NCI-H2227 treated with DMSO at 0.1 percent for 48 hours (cell line): ENCODE measurements at places on chromosomes 3 and 15.

DNA sequence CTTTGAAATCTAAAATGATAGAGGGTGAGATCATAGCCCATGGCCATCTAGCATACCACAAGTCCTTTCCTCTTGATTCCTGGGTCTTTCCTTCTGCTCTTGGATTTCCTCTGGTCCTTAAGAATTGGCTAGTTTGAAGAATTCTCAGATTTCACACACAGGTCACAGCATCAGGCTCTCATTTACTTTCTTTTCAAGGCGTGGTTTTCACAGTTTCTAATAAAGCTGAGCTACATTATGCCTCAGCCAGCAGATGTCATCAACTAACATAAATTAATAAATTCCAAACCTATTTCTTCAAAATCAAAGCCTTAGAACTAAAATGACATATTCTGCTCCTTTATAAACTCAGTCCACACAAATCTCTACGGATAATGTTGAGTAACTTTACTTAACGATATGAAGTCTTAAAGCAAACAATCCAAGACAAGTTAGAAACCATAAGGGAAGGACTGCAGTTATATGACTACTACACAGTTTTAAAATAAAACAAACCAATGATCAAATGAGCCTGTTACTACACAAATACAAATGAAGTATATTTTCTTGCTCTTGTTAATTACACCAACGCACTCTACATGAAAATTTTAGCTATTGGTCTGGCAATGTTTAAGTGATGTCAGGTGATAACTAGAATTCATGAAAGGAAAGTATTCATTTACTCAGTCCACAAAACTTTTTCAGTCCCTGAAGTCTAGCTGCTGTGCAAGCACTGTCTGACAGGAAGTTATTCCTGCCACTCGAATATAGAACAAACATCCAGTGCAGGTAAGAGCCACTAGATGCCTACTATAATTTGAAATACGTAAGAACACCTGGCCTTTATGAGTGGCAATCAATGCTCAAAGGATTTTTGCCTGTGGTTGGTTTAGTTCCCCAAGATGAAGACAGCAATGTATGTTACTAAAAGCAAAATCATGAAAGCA lies 9.2 kb downstream of the CCDC14 start:
- DNase-seq: no peak

DNA sequence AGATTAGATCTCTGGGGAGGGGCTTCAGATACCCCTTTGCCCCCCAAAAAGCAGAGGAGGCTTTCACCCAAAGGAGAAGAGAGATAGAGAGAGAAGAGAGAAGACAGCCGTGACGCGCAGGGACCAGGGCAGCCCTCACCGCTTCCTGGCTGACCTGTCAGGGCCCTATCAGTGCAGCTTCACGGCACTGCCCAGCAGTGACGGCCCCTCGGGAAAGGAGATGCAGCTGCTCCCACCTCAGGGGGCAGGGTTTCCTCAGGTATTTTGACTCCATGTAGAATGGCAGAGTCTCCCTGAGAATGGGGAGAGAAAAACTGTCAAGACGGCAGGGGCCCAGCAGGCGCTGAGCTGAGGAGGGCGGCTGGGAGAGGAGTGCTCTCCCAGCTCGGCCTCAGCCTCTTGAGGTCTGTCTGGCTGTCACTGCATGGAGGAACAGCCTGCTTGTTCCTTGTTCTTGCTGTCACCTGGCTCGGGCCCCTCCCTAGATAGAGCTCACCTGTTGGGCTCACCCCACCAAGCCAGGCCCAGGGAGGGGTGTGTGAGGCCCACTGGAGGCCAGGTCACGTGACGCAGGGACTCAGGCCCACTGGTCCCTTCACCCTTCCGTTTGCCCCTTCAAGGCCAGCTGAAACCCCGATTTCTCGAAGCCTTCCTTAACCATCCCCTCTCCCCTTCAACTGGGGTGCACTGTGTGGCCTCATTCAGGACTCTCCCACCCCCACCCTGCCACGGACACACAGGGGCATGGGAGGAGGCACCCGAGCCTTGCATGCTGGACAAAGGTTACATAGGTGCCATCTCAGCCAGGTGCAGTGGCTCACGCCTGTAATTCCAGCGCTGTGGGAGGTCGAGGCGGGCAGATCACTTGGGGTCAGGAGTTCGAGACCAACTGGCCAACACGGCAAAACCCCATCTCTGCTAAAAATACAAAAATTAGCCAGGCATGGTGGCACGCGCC lies 28.2 kb downstream of the LOXL1 start:
- DNase-seq: no peak

- DNase-seq: no peak
Observed at GRCh38 chr15:63870487-63871209, 36.9 kb upstream of the HERC1 start.

GRCh38 chr3:69435274-69436265 lies 49.7 kb upstream of the FRMD4B start:
- DNase-seq: no peak

- no peak for DNase-seq
Observed at GRCh38 chr15:29424118-29424517, 154.5 kb upstream of the NSMCE3 start.

DNA sequence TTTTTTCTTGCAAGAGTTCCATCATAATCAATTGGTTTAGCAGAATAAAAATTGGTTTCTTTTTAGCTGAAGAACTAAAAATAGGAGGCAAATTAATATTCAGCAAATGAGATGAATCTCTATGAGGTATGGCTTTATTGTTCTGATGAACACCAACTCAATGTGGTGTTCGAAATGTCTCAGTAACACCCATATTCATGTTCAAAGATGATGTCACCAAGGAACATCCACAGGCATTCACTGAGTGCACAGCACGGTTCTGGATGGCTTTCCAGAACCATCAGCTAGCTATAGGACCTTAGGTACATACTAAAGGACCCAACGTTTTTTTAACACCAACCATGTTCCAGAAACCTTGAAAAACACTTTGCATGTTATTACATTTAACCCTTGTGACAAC lies 42.7 kb downstream of the CCNL1 start:
- DNase-seq: no peak

DNA sequence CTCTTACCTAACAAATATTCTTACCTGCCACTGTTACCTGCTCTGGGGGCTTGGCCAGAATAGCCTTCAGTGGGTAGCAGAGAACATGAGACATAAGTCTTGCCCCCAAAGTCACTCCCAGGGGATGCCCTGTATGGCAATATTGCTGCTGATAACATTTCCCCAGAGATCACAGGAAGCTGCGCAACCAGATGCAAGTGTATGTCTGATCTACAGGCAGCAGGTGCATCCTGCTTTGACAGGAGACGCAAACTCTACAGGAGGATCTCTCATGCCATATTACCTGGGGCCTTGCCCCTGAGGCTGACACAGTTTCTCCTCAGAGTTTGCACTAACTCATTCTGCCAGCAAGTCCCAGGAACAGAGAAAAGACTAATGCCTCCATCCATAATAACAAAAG lies 174.4 kb upstream of the LPP start:
- no peak for DNase-seq

- no peak for DNase-seq
Observed at GRCh38 chr15:89115547-89115946, 27.3 kb downstream of the ABHD2 start.

- DNase-seq: no peak
Observed at GRCh38 chr3:189773056-189773455, 141.9 kb downstream of the TP63 start.

DNA sequence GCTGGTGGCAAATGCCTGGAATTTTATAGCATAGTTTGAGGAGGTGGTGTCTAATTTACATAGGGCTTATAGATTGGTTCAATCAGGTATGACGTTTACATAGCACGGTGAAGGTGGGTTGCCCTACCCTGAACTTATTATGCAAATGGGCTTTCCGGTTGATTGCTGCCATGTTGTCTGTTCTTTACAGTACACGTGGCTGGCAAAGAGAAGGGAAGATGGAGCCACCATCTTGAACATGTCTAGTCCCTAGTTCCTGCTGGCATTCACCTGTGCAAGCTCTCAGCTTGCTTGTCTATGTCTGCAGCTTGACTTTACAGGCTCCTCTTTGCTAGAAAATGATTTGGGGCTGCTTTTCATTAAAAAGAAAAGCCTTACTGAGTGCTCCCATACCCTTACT lies 14.0 kb upstream of the STAC start:
- DNase-seq: no peak

GRCh38 chr3:177460047-177460446 lies 262.8 kb upstream of the TBL1XR1 start:
- DNase-seq: peak; percentile 71

GRCh38 chr3:132417695-132418411 lies 551 bp downstream of the DNAJC13 start:
- peak; percentile 48 for DNase-seq

DNA sequence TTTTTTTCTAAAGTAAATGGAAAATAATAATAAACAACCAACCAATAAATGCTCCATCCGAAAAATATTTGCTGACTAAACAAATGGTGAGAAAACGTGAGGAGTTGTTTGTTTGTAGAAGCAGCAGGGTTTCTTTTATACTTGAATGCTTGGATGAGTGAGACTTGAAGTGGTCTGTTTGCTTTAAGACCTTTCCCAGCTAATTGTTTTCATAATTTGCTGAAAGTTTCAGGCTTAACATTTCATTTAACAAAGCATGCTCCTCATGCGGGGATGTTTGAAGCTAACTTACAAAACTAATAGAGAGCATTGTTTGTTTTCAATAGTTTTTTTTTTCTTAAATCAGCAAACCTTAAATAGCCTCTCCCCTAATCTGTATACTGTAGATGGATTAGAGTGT lies 484.6 kb downstream of the ROBO2 start:
- no peak for DNase-seq

- DNase-seq: no peak
Observed at GRCh38 chr3:4407941-4408340, 59.1 kb downstream of the SUMF1 start.

- no peak for DNase-seq
Observed at GRCh38 chr3:13107661-13108060, 34.4 kb upstream of the IQSEC1 start.

DNA sequence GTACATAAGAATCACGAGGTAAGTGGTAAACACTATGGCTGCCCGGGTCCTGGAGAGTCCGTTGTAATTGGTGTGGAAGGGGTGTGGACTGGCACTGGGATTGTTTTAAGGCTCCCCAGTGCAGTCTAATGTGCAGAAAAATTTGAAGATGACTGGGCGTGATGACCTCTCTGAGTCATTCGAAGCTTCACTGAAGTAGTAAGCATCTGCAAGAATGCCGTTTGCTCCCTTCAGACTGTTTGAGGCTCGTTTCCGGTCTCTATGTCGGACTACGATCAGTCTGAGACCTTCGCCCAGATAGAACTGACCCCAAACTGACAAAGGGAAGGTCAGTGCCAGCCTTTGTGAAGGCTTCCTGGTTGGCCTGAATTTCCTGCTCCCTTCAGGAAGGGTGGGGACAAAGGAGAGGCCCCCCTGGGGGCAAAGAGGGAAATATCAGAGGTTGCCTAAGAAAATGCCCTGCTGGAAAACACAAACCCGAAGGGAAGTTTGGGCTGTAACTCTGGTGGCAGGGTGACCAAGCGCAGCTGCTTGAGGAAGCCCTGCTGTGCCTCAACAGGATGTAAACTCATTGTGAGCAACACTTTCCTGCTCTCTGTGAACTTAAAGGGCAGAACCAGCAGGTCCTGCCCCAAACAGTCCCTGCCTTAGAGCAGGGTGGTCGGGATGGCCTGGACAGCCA lies 34.6 kb downstream of the BTD start:
- no peak for DNase-seq

- DNase-seq: no peak
Observed at GRCh38 chr15:101050623-101051290, 131.6 kb downstream of the LRRK1 start.

GRCh38 chr15:67750371-67750770 lies 74.9 kb upstream of the SKOR1 start:
- DNase-seq: no peak

- DNase-seq: no peak
Observed at GRCh38 chr15:28885630-28886430, at the start of gene APBA2. Gene APBA2, plus strand, starts transcription at chr15:28885974. Its CDS starts 167,911 bp downstream, at chr15:29053885.

DNA sequence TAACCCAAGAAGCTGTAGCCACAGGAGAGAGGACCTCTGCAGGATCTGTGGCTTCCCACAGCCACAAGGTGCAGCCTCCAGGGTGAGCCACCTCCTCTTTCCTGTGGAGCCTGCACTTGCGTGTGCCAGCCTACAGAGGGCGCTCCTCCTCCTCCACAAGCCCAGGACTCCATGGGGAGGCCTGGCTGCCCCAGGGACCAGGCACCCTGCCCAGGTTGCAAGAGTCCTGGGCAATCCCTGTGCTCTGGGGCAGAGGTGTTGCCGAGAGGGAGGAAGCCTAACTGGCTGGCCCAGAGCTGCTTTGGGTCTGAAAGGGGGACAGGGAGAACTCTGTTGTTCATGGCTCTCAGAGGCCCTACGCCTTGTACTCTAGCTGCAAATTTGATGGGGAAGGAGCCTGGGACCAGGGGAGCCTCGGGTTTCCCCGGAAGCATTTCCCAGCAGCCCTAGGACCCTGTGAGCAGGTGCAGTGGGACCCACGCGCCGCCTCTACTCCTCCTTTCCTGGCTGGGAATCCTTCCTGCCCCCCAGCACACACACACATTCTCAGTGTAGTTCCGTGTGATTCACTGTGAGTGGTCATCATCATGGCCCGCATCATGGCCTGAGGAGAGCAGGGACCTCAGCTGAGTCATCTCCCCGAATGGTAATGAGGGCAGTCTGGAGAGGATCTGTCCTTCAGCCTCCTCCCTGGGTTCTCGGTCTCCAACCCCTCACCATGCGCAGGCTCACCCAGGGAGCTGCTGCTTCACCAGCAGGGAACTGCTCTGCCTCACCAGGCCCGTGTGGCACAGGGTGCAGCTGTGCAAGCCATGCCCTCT lies 24.3 kb downstream of the TBC1D21 start:
- DNase-seq: no peak

DNA sequence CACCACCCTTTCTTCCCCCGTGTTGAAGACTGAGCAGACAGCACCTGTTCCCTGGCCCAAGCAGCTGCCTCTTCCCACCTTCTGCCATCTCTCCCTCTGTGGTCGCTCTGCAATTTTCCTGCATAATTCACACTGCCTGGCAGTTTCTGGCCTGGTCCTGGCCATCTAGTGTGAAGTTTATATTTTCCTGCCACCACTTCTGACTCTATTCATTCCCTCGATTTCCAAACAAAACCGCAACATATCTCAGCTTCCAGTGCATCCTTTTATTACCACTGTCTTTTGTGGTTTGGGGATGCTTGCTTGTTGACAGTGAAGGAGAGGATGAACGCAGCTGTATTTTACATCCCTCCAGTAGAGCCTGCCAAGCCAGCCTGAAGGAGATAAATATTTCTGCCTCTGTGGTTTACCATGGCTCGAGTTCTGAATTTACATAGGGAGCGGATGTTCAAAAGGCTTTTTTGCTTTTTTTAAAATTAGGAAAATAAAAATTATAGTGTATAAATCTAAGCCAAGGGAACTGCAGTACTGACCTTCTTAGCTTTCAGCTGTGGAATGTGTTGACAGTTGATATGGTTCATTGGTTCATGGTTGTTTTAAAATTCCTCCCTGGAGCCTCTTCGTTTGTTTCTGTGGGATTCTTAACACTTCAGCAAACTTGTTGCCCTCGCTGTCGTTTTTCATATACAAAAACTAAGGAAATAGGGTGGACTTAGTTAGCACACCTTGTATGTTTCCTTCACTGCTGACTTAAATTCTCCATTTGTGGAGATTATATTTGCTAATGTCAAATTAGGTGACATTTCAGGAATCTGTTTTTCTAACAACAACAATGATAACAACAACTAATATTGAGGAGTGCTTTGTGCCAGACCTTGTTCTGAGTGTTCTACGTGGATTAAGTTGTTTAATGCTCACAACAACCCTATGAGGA lies 250.5 kb downstream of the ADAMTSL3 start:
- DNase-seq: no peak
